Stimulated activated CD8-positive, alpha-beta memory T cell treated with anti-CD3 and anti-CD28 coated beads, Interleukin-4, amount 100 ng/mL, for 4 hours (primary cell): ENCODE measurements at places on chromosomes 4 and X.

GRCh38 chrX:71178908-71179307 lies 34.3 kb downstream of the NLGN3 start:
- DNase-seq = peak; percentile 2

DNA sequence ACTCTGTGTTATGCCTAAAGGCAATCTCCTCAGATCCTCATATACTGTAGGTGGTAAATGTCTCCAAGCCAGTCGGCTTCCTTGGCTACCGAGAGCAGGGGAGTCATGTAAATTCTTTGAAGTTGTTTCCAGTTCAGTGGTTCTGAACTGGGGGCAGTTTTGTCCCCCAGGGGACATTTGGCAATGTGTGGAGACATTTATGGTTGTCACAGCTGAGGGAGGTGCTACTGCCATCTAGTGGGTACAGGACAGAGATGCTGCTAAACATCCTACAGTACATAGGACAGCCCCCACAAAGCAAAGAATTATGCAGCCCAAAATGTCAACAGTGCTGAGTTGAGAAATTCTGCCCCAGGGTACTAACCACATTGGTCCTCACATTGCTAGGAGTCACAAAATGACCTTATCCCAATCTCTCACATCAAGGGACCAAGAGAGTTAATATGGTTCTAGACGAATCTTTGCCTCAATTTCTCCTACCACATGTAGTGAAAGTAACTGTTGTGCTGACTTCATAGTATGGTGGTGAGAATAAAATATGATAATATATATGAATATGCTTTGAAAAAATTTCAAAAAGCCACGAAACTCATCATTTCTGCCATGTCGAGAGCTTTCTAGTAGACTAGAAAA lies 104.4 kb upstream of the ARHGAP24 start:
- no peak for DNase-seq

DNA sequence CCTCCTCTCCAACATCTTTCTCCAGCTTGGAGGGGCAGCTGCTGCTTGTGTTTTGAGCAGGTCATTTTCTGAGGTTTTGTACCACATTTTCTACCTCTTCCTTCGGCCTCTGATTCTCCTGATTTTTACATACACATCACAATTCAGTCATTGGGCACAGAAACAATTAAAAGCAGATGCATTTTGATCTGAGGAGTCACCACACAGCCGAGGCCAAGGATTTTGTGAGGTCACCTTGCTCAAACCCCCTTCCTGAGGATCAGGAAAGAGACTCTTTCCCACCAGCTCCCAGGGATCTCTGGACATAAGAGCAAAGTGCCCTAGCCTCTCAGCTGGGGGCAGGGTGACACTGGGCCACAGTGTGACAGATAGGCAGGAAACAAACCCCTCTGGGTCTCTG lies 5.4 kb upstream of the FATE1 start:
- DNase-seq = no peak

- no peak for DNase-seq
These were observed 92.0 kb downstream of the NAA11 start for GRCh38 chr4:79233820-79234219.

DNA sequence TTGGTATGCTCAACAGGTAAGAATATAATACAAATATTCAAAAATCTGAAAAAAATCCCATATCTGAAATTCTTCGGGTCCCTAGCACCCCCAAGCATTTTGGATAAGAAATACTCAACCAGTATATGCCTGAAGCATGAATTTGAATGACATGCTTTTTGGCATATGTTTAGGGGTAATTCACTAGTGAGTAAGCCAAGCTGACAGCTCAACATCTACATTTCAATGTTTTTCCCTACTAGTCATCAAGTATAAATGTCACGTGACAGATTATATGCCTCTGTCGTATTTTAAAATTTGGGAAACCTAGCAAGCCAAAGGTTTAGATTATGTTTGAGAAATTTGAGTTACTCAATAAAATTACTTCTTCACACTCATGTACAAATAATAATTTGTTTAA lies 125.1 kb downstream of the FGF16 start:
- no peak for DNase-seq

DNA sequence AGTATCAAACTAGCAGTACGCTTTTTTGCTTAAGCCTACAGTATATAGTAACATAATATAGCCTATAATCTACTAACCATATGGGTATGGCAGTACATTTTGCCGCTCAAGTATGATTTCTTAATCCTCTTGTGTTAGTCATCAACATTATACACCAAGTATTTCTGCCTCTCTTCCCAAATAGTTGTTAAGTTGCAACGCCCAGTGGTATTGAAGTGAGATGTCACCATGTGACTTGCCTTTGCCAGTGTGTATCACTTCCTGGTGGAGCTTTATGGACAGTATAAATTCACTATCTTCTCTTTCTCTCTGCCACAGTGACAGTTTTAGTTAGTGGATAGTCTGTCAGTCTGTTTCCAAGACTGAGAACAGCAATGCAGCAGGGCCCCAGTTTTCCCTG lies 535.5 kb downstream of the PDHA2 start:
- DNase-seq = no peak

DNA sequence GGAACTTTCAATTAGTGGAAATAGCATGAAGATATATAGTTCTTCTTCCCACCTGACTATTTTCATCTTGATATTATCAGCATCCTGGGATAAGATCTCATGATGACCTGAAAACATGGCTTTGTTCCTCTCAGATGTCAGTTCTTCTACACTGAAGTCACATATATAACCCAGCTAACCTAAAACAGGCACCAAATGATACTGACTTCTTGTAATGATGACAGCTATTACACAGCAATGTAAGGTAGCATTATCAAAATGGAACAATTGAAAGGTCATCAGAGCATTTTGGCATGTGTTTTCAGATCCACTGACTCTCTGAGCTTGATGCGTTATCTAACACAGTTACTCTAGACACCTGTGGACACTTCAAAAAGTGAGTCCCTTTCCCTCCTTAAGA lies 469.9 kb downstream of the INPP4B start:
- DNase-seq = no peak

DNA sequence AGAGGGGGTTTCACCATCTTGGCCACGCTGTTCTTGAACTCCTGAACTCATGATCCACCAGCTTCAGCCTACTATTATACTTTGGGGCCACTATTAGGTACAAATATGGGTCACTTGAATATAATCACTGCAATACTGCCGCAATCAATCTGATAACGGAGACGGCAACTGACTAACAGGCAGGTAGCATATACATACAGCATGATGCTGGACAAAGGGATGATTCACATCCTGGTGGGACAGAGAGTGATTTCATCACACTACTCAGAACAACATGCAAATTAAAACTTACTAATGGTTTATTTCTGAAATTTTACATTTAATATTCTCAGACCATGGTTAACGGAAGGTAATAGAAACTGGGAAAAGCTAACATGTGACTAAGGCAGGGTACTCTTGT lies 10.9 kb downstream of the LRBA start:
- no peak for DNase-seq

GRCh38 chr4:146486565-146486964 lies 35.2 kb downstream of the SLC10A7 start:
- no peak for DNase-seq

DNA sequence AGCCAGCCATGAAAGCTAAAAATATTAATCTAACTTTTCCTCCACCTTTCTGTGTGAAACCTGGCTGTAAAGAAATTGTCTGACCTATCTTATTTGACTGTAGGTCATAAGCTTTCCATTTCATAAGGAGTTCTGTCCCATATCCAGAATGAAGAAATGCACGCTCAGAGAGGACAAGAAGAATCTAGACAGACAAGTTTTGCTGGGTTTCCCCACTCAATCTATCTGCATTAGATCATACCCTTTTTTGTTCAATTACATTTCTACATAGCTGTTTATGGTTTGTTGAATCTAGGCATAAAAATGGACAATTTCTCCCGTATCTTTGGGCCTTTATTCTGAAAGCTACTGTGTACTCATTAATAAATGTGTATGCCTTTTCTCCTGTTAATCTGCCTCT lies 1495.1 kb downstream of the C4orf33 start:
- no peak for DNase-seq

- no peak for DNase-seq
These were observed 13.7 kb downstream of the DDX60 start for GRCh38 chr4:168304744-168305459.

GRCh38 chr4:140702096-140702757 lies 54.0 kb downstream of the TBC1D9 start:
- no peak for DNase-seq

- no peak for DNase-seq
These were observed 119.6 kb downstream of the PPP3CA start for GRCh38 chr4:101227715-101228114.

DNA sequence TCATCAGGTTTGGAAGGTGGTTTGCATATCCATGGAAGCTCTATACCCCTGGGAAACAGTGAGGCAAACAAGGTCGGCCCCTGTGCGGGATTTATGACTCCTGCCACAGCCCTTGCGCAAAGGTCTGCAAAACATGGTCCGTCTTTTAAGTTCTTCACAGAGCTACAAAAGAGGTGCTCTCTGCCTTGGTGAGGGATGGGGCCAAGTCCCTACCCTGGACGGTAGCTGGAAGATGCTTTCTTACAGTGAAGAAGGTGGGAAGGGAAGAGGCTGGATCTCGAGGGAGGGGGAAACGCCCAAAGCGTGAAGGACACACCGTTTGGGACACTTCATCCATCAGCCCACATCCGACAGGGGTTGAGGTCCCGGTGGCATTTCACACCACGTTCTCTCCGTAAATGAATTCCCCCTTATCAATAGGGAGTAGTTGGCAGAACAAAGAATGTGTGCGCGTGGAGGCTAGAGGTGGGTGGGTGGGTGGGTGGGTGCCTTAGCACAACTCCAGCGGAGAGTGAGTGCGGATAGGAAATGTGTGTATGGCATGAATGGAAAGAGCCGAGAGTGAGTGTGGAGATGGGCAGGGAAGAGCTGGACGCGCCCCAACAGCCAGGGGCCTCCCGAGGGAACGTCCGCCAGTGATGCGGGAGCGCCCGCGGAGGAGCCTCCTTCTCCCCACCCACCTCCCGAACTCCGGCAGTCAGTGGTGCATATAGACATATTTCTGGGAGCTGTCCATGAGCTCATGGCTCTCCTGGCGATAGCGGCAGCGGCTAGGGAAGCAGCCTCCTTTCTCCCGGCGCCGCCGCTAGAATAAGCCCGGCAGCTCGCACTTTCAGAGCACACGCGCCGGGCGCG lies 68.3 kb downstream of the LARP7 start:
- no peak for DNase-seq

GRCh38 chrX:11908371-11908770 lies 150.3 kb downstream of the MSL3 start:
- DNase-seq = no peak

GRCh38 chrX:77894921-77895886 lies at the start of gene MAGT1:
TSS of gene MAGT1 (minus strand) at chrX:77895435. CDS start at chrX:77895410, 25 bp downstream.
- DNase-seq = peak; percentile 83

GRCh38 chrX:50721764-50722521 lies 92.1 kb downstream of the SHROOM4 start:
- no peak for DNase-seq

GRCh38 chrX:69282893-69283690 lies 117.8 kb upstream of the PJA1 start:
- DNase-seq = no peak

- DNase-seq = no peak
These were observed 2.9 kb upstream of the FAT1 start for GRCh38 chr4:186726426-186727168.
